ENCODE measurements at places on chromosomes 16 and 17. TPM values are rescaled to one million over a fixed set of nuclear protein-coding genes. Genes with fewer than 3 reads are reported as not detected.

GRCh38 chr17:43945074-43945829, 3.0 kb upstream of the PPY start:
- no peak for DNase-seq

DNA sequence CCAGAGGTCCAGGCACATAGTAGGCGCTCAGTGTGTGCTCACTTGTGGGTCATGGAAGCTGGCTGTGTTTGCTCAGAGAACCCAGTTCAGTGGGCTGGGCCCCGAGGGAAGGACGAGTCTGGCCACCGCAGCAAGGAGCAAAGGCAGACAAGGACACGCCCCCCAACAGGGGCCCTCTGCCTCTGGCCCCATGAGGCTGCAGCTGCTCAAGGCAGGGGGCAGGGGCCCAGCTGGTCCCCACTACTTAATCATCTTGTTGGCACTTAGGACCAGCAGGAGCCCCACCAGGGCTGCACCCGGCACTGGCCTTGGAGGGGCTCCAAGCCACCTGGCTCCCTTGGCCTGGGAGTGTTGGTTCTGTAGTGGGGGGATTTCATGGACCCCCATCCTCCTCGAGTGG, 16.1 kb downstream of the KCNJ12 start:
- DNase-seq: no peak

FOXJ1 gene
- polyA plus RNA-seq: 15.0 TPM

- no peak for DNase-seq
Measured at GRCh38 chr17:7972131-7972785, 30.2 kb upstream of the GUCY2D start.

TBCD gene
- polyA plus RNA-seq: 58.6 TPM
